H9 (cell line): ENCODE measurements at places on chromosomes 16 and 17.

DNA sequence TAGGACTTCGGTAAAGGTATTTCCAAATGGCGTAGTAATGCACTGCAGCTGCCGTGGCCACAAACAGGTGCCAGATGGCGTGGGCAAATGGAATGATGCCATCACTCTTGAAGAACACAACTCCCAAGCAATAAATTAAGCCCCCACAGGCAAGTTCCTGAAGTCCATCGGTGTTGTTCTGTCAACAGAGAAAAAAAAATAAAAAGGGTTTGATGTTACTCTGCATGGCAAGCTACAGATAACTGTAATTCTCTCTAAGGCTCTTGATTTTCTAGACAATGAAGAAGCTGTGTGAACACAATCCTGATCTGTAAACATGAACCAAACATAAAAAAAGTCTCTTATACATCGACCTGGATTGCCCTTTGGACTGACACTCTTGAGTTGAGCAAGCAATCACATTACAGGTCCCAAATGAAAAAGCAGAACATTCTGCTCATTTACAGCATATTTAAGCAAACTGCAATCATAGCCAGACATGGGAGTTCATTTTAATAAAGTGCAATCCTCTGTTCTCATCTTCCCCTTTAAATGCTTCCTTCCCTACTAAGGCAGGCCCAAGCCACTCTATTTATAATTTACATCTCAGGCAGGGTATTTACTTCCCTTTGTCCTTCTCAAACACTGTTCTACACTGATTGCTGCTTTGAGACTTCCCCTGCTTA lies 27.1 kb downstream of the MMD start:
- no peak for DNase-seq

DNA sequence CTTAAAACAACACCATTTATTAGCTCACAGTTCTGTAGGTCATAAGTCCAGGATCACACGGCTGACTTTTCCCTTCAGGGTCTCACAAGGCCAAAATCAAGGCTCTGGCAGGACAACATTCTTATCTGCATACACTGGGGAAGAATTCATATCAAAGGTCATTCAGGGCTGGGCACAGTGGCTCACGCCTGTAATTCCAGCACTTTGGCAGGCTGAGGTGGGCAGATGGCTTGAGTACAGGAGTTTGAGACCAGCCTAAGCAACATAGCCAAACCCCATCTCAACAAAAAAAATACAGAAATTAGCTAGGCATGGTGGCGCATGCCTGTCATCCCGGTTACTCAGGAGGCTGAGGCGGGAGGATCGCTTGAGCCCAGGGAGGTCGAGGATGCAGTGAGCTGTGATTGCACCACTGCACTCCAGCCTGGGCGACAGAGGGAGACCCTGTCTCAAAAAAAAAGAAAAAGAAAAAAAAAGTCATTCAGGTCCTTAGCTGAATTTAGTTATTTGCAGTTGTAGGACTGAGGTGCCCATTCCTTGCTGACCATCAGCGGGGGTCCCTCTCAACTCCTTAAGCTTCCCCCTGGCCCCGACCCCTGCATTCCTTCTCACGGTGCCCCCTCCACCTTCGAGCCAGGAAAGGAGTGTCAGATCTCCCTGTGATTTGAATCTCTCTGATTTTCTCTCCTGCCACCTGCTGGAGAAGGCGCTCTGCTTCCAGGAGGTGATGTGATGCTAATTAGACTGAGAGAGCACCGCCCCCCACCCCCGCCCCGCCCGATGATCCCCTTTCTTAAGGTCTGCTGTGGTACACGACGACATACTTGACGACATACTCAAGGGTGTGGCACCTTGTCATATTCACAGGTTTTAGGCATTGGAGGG lies 91.8 kb upstream of the CLEC18A start:
- peak; percentile 83 for DNase-seq

GRCh38 chr17:57143361-57143760 lies 58.3 kb downstream of the AKAP1 start:
- DNase-seq = no peak

DNA sequence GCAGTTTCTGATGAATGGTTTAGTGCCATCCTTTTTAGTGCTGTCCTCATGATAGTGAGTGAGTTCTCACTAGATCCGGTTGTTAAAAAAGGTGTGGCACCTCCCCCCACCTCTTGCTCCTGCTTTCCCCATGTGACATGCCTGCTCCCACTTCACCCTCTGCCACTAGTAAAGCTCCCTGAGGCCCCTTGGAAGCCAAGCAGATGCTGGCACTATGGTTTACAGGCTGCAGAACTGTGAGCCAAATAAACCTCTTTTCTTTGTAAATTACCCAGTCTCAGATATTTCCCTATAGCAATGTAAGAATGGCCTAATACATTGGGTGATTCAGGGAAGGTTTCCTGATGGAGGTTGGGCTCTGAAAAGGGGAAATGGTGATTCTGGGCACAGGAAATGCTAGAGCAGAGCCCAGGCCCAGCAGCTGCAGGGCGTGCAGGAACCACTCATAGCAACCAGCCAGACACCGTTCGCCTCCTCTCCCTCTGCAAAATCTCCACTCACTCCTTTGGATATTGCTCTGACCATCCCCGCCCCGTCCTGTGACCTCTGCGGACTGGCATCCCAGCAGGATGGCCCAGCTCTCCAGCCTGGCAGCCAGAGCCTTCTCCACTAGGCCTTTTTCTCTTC lies 2.6 kb upstream of the ADORA2B start:
- DNase-seq = no peak

- no peak for DNase-seq
Measured at GRCh38 chr17:66228887-66229782, at the start of gene APOH. TSS of gene APOH (minus strand) at chr17:66229415. CDS start at chr17:66229379, 36 bp downstream.

GRCh38 chr16:85447693-85448313 lies 165.3 kb upstream of the GSE1 start:
- no peak for DNase-seq

DNA sequence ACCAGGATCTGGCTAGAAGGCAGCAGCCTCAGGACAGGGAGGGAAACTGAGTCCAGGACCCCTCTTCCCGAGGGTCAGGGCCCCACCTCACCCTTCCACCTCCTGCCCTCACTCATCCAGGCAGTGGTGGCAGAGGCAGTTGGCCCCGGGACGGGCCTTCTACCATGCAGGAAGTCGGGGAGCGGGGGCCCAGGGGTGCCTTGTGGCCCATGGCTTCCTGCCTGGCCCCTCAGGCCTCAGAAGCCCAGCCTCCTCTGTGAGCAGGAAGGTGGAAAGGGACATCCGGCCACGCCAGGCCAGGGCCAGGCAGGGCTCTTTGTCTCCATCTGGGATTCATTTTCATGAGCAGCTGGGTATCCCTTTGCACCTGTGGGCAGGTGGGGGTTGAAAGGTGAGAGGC lies 58.5 kb downstream of the BAHCC1 start:
- no peak for DNase-seq

DNA sequence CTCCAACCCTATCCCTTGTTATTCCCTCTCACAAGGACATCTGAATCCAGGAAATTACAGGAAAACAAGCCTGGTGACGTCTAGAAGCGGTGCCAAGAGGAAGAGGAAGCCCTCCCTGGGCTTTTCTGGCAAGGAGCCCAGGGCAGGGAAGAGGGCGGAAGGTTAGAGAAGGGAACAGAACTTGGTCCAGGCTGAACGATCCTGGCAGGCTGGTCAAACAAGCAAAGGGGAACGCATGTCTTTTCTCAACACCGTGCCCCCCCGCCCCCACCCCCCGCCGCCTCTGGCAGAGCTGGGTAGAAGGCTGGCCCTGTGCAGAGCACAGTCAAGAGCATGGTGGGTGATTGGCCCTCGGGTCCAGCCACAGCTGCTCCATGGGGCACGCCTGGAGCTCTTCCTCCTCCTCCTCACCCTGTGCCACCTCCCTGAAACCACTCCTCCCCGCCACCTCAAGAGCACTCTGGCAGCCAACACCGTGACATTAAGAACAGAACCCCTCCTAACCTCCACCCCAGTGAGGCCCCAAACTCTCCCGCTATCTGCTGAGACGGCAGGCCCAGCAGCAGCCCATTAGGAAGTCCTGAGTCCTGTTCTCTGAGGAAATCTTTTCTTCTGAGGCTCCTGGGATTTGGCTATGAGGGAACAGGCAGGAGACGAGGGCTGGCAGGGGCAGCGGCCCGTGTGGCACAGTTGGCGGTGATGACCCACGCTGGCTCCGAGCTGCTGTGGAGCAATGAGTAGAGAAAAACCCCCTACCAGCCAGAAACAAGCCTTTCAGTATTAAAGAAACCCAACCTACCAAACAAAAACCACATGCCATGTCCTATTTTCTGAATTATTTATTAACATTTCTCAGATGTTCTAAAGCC lies 7.3 kb downstream of the C16orf86 start:
- DNase-seq = no peak

GRCh38 chr16:495127-495748 lies 32.3 kb upstream of the CAPN15 start:
- peak; percentile 82 for DNase-seq

DNA sequence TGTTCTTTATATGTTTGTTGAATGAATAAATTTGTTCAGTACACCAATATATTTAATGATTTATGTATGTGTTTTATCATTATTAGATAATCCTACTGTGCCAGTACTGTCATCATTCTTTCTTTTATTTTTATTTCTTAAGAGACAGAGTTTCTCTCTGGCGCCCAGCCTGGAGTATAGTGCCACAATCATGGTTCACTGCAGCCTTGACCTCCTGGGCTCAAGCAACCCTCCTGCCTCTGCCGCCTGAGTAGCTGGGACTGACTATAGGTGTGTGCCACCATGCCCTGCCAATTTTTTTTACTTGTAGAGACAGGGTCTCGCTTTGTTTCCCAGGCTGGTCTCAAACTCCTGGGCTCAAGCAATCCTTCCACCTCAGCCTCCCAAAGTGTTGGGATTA lies 41.8 kb downstream of the PAFAH1B1 start:
- DNase-seq = no peak

- no peak for DNase-seq
Measured at GRCh38 chr16:78985716-78986605, 614.6 kb downstream of the MAF start.

DNA sequence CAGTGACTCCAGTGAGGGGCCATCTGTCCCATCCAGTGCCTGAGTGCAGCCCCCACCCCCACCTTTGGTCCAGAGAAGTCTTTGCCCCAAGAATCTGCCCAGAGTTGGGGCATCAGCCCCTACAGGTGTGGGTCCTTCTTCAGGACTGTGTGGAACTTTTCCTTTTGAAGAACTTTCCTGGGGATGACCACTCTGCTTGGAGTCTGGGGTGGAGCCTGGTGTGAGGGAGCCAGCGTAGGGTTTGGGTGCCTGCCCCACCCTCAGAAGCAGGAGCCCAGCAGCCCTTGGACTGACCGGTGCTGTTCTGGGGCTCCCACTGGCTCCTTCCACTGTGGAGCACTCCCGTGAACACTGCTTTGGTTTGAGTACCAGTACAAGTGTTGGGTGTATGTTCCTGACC lies 19.3 kb downstream of the MPRIP start:
- peak; percentile 10 for DNase-seq

GRCh38 chr16:54484700-54485099 lies 198.1 kb upstream of the IRX3 start:
- no peak for DNase-seq

DNA sequence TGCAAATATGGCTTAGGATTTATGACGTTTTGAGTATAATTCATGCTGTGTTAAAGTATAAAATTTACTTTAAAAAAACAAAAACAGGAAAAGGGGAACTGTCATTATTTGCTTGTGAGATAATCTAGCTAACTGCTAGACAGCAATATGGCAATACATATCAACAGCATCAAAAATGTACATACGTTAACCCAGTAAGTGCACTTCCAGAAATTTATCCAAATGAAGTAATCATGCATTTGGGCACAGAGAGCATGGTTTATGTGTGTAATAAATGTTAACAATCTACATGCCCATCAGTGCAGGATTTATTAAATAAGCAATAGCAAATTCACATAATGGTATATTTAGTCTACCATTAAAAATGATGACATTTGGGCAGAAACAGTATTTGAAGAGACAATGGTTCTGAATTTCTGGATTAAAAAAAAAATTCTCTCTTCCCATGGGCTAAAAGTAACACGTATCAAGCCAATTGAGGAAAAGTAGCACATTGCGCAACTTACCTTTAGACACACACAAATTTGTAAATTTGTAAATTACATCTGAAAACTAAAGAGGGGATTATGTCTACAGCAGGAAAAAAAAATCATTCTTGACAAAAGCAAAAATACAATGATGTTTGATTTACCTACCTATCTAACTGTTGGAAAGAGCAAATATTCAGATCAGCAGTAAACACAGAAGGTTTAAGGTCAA lies 80.2 kb downstream of the CACNG1 start:
- DNase-seq = no peak

DNA sequence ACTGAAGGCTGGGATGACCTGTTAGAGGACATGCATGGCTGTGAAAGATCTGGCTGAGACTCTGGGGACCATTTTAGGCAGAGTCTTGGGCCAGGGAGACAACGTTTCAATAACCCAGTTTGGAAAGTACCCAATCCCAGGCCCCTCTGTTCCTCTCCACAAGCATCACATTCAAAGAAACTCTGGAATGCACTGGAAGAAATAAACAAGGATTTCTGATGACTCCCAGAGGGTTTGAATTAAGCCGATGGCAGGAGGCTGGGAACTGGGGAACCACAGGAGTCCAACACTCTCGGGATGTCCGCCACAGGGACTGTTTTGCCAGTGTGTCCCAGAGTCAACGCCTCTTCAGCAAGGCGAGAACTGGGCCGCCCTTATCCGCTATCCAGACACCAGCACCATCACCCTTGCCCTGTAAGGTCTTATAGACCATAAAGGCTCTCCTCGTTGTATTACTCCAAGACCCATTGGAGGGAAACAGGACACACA lies 3.3 kb downstream of the PMP22 start:
- peak; percentile 52 for DNase-seq

DNA sequence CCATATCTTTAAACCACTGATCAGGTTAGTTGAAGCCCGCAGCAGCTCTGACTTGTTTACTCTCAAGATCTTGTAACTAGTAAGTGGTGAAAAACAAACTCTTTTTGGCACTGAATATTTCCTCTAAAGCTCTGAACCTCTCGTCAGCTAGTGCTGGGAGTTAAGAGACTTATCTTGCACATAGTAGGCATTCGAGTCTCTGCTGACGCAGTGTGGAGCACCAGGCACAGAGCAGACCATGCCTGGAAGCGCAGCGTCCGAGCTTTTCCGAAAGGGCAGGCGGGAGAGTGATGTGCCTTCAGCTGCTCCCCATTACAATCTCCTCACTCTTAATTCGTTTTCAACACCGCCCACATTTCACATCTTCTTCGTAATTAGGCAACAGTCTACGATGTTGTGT lies 63.0 kb downstream of the SMG6 start:
- no peak for DNase-seq

GRCh38 chr17:32586666-32587065 lies 99.9 kb downstream of the CDK5R1 start:
- no peak for DNase-seq

- DNase-seq = no peak
Measured at GRCh38 chr17:30117675-30118081, 1.1 kb downstream of the NSRP1 start.

- no peak for DNase-seq
Measured at GRCh38 chr17:17525956-17526355, 29.8 kb upstream of the RASD1 start.

GRCh38 chr16:5875416-5875815 lies 777.8 kb upstream of the EEF2KMT start:
- no peak for DNase-seq

- no peak for DNase-seq
Measured at GRCh38 chr17:41067281-41067680, 1.6 kb upstream of the KRTAP2-4 start.
